ENCODE measurements at places on chromosomes 3 and 15.

DNA sequence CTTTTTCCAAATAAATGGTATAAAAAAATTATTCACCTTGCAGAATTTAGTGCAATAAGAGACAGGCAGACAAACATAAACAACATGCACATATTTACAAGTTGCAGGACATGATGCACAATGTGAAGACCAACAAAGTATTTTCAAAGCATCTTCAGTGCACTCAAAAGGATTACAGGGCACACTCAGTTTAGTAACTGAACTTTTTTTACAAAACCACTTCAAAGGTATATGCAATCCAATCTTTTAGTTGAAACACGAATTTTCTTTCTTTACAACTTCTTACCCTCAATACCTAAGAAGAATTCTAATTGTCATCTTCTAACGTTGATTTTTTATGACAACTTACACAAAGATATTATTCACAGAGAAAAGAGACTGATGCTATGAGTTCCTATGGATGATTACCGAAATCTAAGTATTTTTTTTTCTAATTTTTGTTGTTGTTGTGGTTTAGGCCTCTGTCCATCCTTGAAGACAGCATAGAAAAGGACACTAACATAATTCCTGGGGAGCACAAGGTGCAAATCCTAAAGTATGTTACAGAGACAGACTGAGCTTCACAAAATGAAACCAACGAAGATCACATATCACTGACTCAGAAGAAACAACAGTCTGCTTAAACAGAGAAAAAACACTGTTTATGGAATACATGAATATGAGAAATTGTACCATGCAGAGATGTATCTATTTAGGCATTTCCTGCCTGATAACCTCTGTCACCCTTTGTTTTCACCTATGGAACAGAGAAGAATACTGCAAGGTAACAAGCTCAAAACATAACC, 50.3 kb downstream of the ZMAT3 start:
- DNase-seq: no peak

GRCh38 chr3:48437812-48438211, 2.1 kb downstream of the CCDC51 start:
- no peak for DNase-seq

- no peak for DNase-seq
These were observed 83.0 kb upstream of the LMOD3 start for GRCh38 chr3:69205385-69205784.

DNA sequence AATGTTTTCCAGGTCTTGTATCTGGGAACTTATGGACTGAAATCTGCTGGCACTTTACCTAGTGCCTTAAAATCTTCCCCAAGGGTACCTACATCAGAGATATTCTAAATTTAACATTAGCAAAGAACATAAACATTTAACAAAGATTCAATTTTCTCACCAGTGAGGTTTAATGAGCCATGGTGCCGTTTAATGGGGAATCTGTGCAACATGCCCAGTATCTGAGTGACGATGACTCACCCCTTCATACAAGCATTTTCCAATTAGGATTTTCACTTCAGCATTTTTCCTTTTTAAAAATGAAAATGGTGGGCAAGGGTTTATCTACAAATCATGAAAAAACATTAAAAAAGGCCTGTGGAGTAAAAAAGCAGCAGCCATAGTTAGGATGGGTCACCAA, 189.4 kb downstream of the SLC9A9 start:
- DNase-seq: no peak

DNA sequence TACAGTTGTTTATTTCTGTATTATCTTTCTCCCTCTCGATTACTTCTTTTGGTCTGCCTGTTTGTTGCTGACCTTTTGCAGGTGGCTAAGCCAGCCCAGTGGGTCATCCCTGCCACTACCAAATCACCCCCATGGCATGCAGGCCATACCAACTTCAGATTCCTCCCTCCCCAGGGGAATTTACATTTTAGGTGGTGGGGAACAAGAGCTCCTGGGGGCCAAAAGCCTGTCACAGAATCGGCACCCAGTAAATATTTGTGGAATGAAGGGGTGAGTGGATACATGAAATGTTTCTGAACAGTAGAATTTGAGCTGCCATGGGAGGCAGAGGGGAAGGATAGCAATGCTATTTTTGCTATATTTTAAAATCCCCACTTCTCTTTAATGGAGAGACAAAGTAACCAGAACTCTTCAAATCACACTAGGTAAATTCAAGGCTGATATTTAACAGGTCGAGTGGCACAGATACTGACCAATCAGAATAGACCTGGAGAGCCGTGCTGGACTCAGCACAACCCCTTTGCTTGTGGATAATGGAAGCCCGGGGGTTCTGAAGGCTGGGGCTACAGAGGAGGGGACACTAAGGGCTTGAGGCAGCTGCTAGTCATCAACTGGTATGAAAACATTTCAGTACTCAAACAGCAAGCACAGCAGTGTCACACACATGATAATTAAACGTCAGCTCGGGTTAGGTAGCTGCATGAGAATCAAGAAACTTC, 54.3 kb upstream of the SMAD3 start:
- no peak for DNase-seq

GRCh38 chr3:143795874-143796273, 52.4 kb downstream of the SLC9A9 start:
- no peak for DNase-seq

- no peak for DNase-seq
These were observed 1.6 kb downstream of the CCR9 start for GRCh38 chr3:45887759-45888511.

- DNase-seq: no peak
These were observed 23.9 kb upstream of the OR5H6 start for GRCh38 chr3:98240131-98240530.

GRCh38 chr3:106204160-106204868, 335.5 kb upstream of the CBLB start:
- no peak for DNase-seq

- DNase-seq: no peak
These were observed 187.9 kb upstream of the LMCD1 start for GRCh38 chr3:8313560-8314267.

DNA sequence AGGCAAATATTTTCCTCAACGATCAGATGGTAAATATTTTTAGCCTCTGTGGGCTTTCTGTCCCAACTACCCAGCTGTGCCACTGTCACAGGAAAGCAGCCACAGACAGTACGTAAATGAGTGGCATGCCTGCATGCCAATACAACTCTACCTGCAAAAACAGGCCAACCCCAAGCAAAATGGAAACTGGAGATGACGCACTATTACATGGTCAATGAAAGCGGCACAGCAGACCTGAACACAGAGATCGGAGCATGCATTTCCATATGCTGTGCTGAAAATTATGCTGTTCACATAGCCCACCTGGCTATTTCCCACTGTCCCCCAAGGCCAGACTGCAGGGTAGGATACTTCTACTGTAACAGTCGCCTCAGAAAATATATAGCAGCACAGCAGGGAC, 57.8 kb downstream of the HERC2 start:
- no peak for DNase-seq

DNA sequence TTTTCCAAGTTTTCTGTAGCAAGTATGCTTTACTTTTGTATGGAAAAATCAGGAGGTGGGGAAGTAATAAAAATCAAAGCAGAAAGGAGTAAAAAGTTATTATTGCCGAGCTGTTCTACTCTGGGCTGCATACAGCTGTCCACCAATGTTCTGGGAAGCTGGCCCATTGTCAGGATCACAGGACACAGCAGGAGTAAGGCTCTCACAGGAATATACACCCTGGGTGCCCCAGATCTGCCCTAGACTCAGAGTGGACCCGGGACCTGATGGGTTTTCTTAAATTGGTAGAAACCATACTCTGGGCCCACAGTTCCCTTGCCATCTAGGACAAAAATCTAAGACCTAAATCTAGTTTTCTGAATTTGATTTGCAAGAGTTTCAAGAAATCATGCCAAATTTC, 60.4 kb downstream of the TNIK start:
- DNase-seq: no peak

- no peak for DNase-seq
These were observed 207.5 kb upstream of the NR2F2 start for GRCh38 chr15:96123028-96123400.

- no peak for DNase-seq
These were observed at the start of gene RTP1 for GRCh38 chr3:187197335-187197649. Gene RTP1, plus strand, starts transcription at chr3:187197486. Its CDS starts 30 bp downstream, at chr3:187197516.

- no peak for DNase-seq
These were observed 3.8 kb upstream of the KCNMB2 start for GRCh38 chr3:178532476-178532875.

GRCh38 chr3:43503067-43503728, 118.6 kb downstream of the ANO10 start:
- peak; percentile 12 for DNase-seq

- DNase-seq: no peak
These were observed 272.3 kb upstream of the NECTIN3 start for GRCh38 chr3:110799271-110799670.

GRCh38 chr3:140170612-140171011, 235.6 kb downstream of the CLSTN2 start:
- DNase-seq: no peak

- peak; percentile 63 for DNase-seq
These were observed 102.9 kb downstream of the ADCY5 start for GRCh38 chr3:123346021-123346420.

GRCh38 chr15:29097168-29097567, 172.5 kb downstream of the NSMCE3 start:
- DNase-seq: no peak

DNA sequence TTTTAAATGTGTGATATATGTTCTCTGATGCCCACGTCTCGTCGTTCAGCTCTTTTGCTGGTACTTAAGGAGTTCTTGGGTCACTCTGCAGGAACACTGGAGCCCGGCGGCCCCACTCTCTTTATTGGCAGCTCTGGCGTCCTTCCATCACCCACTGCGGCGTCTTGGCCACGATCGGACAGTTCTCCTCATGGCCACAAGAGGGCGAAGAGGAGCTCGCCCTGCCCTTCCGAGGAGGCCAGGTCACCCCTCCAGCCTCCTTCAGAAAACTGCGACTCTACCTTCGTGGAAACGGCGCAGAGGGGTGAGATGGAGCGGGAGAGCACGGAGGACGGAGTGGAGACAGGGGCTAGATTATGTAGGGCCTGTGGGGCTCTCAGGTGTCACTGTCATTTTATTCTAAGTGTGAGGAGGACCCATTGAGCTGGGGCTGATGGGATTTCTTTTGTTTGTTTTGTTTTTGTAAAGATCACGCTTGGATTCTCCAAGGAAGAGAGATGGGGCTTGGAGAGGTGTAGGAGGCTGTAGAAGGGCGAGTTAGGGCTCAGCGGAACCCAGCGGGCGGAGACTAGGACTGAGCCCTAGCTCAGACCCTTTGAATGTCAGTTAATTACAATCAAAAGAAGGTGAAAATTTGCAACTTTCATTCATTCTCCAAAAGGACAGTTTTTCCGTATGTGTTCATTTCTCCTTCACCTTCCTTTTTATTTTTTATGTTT, 28.0 kb upstream of the GABRA5 start:
- DNase-seq: no peak

DNA sequence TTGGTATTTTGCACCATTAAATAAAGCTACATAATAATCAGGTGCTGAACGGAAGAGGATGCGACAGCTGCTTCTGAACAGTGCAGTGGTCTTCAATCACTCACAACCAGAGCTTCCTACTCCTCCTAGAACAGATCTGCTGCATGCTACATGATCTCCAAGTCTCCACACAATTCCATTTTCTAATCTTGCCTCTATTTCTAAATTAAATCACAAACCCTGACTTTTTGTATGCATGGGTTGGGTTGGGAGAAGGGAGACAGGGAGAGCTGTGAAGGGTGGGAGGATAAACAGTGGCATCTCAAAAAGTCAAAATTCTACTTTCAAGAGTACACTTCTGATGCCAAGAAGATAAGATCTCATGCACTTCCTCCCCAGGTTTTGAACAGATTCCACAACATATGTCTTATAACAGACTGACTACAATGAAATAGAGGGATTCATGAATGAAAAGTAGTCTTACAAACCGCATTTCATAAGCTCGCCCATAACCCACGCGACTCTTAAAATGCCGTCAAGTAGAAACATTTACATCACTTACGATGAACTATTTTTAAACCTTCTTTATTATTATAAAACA, 57.2 kb downstream of the CHSY1 start:
- DNase-seq: no peak

DNA sequence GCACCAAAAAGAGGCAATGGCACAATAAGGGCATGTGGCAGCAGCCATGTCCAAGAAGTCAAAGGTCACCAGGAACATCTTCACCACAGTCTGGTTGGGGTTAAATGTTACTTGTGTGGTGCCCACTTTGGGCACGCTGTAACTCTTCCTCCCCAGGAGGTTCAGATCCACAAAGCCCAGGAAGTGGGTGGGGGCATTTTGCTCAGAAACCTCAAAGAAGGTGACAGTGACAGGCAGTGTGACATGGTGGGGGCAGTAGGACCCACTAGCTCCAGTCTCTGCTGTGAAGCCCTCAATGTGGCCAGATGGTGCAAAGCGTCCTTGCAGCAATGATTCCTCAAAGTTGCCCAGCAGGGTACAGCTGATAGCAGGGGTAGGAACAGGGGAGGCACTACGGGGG, 5.8 kb downstream of the ZNF80 start:
- no peak for DNase-seq

GRCh38 chr3:179948740-179949139, 88.0 kb downstream of the PEX5L start:
- no peak for DNase-seq

DNA sequence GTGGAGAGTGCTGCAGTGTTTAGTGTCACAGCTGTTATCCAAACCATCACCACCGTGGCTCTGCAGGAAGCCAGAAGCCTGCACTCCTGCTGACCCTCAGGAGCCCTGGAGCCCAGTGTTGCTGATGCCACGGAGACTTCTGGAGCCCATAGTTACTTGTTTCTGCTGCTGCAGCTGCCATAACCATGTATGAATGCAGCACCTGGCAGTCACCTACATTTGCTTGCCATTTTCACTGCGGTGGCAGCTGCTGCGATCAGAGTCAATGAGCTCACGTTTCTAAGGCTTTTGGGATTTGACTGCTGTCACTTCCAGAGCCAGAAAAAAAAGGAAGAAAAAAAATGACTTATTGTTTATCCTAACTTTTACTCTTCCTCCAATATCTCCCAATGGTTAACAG, 299.2 kb upstream of the THRB start:
- DNase-seq: no peak

DNA sequence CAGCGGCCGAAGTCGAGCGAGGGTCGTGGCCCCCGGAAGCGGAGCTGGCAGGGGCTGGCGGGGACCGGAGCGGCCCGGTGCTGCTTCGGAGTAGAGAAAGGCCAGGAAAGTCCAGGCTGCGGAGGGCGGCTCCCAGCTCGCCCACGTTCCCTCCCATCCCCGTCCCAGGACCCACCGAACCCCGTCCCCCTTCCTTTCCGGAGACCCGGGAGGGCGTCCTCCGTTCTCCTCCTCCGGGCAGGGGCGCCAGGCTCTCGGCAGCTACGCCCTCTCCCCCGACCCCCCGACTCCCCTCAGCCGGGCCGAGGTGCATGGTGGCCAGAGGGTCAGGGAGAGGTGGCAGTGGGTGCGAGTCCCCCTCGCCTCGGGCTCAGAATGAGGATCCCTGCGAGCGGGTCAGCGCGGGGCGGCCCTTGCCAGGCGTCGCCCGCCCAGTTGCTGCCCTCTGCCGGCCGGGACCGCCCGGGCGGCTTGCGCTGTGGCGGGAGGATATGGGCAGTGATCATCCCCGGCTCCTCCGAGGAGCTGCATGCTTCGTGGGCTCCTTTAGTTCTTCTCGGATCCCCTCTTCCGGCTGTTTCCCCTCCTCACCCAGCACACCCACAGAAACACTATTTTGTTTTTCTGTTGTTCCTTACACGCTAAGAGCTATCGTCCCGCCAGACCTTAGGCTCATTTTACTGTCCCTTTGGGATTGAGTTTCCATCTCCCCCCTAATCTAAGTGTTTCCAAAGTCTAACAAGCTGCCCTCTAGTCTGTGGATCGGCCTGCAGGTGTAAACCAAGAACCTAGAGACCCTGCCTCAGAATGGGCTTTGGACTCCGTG, 744 bp upstream of the ALDH1A2 start:
- DNase-seq: no peak

- DNase-seq: no peak
These were observed 564 bp upstream of the GABPB1 start for GRCh38 chr15:50355619-50355905.

GRCh38 chr15:45199136-45199810, 11.5 kb upstream of the SHF start:
- peak; percentile 34 for DNase-seq
